ENCODE measurements at places on chromosomes 4 and X.

DNA sequence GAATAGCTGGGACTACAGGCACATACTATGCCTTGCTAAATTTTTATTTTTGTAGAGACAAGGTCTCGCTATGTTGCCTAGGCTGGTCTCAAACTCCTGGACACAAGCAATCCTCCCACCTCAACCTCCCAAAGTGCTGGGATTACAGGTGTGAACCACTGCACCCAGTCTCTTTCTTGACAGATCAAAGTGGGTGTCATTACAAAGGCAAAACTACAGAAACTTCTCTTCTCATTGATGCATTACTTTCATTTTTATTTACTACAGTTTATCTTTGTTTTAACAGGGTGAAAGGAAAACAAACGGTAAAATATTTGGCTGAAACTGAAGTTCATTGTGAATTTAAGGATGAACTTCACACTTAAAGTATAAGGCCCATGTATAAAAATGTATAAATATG lies 74.6 kb downstream of the NAF1 start:
- DNase-seq, result no peak

- peak; percentile 61 for DNase-seq
Observed at GRCh38 chr4:146368209-146368608, 153.5 kb downstream of the SLC10A7 start.

DNA sequence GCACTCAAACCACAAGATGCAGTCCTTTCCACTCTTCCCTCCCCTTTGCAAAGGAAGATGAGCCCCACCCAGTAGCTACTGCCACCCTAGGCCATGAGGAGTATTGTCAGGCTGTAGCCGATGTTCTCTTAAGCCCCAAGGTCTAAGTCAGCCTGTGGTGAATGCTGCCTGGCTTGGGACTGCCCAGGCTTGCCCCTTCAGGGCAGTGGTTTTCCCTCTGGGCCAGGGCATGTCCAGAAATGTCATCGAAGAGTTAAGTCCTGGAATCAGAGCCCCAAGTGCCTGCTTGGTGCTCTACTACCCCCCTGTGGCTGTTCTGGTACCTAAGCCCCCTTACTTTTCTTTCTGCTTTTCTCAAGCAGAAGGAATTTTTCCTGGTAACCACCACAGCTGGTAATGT lies 11.8 kb upstream of the PGK1 start:
- DNase-seq, result peak; percentile 19

- no peak for DNase-seq
Observed at GRCh38 chrX:40792433-40792832, 57.1 kb upstream of the MED14 start.

GRCh38 chrX:51151734-51152133 lies 180.9 kb upstream of the NUDT10 start:
- no peak for DNase-seq

DNA sequence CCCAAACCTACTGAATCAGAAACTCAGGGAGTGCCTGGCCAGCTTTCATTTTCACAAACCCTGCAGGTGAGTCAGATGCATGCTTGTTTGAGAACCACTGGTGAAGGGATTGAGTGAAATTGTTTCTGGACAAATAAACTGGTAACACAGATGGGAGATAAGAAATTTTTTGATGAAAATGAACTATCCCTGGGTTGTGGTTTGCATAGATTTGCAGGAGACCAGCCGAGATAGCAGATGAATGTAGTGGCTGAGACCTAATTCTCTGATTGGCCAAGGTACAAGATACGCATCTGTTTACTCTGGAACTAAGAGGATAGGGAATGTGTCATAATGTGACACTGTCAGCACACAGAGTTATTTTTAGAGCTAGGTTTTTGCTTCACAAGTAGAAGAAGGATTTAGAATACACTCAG lies 117.8 kb upstream of the NOCT start:
- no peak for DNase-seq

Measured in NCI-H446 (cell line).